ENCODE measurements at places on chromosomes 11 and 22.
A peak's percentile ranks its signal among the peaks of the same experiment; 100 is the strongest.

GRCh38 chr22:20091690-20092476, 11.8 kb downstream of the DGCR8 start:
- DNase-seq, result no peak

GRCh38 chr11:108198833-108199232, 23.6 kb downstream of the NPAT start:
- DNase-seq, result no peak

GRCh38 chr11:125214601-125215565, 50.3 kb downstream of the PKNOX2 start:
- no peak for DNase-seq

- no peak for DNase-seq
Observed at GRCh38 chr11:120404495-120404894, 68.3 kb downstream of the ARHGEF12 start.

DNA sequence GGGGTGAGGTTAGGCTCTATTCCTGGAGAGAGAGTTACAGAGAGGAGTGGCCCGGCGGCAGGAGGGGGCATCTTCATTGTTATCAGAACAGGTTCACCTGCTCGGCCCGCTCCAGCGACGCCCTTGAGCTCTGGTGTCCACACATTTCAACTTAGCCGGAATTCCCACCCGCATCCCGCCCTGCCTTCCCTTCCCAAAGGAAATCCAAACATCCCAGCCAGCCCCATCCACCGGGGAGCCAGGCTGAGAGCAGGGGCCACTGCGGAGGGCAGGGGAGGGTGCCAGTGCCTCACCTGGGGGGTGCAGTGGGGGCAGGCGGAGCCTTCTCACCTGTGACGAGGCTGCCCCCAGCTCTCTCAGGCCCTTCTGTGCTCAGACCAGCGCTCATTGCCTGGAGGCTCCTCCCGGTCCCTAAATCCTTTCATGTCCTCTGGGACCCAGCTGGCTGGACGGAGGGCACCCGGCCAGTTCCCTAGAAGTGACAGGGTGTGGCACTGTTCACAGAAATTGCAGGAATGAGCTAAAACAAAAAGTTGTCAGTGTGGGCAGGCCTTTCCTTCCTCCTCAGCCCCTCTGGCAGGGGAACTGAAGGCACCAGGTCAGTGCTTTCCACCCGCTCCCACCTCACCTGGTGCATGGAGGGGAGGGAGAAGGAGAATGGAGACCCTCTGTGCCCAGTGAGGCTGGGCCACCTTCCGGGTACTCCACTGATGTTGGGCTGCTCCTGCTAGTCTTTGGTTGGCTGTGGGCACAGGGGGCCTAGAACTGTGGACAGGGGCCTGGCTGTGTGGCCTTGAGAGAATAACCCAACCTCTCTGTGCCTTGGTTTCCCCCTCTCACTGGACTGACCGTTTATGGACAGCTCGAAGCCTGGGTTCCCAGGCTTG, 2.2 kb upstream of the MRGPRG start:
- DNase-seq, result no peak

DNA sequence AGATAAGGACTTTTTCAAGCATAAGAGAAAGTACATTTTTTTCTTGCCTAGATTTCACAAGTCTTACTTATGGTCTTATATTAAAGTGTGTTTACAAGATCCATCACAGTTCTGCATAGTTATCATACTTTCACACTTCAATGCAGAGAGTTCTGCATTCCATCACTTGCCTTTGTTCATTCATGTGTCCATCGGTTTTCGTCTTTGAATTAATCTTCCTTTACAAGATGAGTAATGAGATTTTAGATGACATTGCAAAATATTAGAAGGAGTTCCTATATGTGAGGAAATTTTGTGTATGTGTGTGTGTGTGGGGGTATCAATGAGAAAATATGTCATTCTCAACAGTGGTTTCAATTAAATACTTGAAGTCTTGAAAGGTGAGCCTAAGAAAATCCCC, 98.1 kb upstream of the GUCY1A2 start:
- no peak for DNase-seq

- no peak for DNase-seq
Observed at GRCh38 chr11:61534025-61534932, 25.7 kb downstream of the LRRC10B start.

- peak; percentile 2 for DNase-seq
Observed at GRCh38 chr11:70048279-70049024, 29.7 kb upstream of the ANO1 start.

GRCh38 chr11:863910-864827, 21.5 kb downstream of the TSPAN4 start:
- DNase-seq, result no peak

DNA sequence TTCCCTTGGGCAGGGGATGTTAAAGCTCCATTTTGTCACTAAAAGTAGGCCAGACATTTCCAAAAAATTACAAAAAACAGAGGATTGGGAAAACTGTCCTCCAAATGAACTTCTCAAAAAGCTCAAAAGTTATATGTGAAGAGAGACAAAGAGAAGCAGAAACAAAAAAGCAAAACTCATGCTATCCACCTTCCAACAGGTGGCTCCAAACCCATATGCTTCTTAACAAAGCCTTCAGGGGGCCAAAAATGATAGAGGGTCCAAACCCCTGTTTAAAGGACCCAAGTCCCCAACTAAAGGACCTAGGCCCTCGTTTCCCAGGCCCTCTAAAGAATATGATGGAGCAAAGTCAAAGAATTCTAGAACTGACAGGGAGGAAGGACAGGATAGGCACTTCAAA, 146.7 kb downstream of the AASDHPPT start:
- no peak for DNase-seq

GRCh38 chr22:44542561-44543222, 44.7 kb upstream of the RTL6 start:
- no peak for DNase-seq

DNA sequence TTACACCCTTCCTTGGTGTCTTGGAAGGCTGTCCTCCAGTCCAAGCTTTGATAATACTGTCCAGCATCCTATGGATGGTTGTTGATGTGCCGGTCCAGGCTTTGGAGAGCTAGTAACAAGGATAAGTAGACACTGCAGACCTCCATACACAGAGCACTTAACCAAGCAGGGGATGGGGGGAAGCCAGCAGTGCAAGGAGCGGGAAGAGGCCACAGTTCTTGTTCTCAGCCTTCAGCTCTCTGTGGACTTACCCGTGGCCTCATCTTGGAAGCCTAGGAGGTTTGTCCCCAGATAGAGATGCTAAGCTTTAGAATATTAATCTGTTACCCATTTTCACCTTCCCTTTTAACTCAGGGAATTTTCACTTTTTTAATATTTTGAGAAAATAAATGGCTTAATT, 30.9 kb upstream of the ZC3H12C start:
- DNase-seq, result no peak

- no peak for DNase-seq
Observed at GRCh38 chr11:2235588-2236326, 34.6 kb downstream of the ASCL2 start.

GRCh38 chr11:131662317-131662972, 292.0 kb downstream of the NTM start:
- no peak for DNase-seq

GRCh38 chr11:47056261-47056915, 119.8 kb downstream of the CSTPP1 start:
- peak; percentile 61 for DNase-seq

DNA sequence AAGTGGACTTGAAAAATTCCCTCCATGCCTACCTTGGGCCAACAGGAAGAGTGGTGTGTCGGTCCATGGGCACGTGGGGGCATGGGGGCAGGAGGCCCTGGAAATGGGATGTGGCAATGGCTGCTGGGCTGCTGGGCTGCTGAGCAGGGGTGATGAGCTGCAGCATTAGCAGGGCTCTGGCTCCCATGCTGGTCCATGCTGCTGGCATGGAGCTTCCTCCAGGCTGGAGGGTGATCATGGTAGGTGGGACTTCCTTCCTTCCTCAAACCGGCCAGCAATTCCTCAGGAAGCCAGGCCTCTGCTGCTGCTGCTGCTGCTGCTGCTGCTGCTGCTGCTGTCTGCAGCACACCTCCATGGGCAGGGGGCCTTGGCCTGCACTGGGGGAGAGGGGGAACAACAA, 4.3 kb downstream of the RGL4 start:
- DNase-seq, result no peak

DNA sequence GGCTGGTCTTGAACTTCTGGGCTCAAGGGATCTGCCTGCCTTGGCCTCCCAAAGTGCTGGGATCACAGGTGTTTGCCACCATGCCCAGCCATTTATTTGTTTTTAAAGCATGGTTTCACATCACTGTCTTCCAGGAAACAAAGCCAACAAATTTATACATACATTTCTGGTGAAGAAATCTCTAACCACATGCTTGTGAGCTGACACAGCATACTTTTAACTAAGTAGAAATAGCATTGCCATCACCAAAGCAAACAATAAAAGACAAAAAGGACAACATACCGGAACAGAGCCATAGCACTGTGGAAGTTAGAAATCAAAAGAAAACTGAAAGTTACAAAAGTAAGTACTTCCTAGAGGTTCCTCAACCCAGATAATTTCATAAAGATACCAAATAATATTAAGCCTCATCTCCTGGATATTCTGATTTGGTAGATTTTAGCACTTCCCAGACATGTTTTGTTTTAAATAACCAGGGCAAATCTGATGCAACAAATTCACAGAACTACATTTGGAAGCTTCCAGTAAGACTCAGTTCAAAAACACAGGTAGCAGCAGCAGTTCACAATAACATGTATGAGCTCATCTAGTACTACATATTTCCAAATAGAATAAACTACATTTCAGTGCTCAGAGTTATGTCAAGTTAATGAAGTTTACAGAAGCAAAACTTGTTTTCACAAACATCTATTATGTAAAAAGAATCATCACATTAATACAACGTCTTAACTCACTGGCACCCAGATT, 70.6 kb downstream of the RRAS2 start:
- peak; percentile 90 for DNase-seq

GRCh38 chr11:126862664-126863243, 137.8 kb downstream of the KIRREL3 start:
- no peak for DNase-seq

DNA sequence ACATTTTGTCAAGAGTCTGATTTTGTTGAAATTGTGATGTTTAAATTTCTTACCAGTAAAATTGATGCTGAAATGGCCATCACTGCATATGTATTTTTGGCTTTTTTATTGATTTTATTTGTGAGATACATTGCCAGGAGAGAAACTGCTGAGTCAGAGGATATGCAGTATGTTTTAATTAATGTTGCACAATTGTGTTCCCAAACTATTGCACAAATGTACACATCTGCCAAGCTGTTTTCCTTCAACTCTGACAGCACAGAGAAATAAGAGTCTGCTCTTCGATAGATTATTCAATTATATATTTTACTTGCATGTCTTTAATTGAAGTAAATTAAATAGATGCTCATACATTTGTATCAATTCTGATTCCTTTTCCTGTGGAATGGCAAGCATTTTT, 640.2 kb upstream of the LUZP2 start:
- peak; percentile 11 for DNase-seq

DNA sequence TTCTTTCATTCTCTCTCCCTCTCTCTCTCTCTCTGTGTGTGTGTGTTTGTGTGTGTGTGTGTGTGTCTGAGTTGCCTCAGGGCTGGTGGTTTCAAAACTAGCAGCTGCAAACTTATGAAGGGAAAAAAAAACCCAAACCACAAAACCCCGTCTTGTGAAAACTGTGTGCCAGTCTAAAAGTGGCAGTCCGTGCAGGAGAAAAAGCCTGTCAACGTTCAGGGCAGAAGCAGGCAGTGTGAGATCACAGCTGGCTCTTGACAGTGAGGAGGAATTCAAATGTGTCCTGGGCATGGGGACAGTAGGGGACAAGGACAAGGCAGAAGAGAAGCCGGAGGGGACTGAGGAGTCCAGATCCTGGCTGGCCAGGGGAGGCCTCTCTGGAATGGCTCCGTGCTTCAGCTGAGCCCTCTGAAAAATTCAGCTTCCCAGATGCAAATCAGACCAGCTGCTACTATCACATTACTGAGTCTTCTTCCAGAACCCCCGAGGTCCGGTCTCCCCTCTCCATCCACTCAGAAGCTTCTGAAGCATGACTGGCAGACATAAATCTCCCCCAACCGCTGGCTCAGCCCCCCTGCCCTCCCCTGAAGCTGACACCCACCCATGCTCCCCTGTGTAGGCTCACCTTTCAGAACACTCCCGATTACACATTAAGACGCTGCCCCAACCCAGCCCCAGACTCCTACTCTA, 31.9 kb downstream of the FLI1 start:
- peak; percentile 70 for DNase-seq

DNA sequence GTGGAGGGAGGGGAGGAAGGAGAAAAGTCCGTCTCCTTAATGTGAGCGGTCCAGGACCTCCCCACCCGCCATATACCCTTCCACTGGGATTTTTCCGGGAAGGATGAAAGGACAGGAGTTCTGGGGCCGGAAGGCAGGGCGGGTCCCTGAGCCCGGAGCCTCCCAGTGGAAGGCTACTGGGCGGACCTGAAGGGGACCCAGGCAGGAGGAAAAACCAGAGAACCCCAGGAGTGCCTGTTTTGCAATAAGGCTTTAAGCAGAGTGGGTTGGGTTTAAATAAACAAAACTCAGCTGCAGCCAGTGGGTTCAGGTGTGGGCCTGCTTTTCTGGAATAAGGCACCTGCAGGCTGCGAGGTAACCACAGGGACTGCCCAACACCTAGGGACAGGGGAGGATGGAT, 1.7 kb upstream of the CELSR1 start:
- DNase-seq, result no peak

GRCh38 chr11:72751116-72752087, 806 bp downstream of the ARAP1 start:
- DNase-seq, result no peak

GRCh38 chr22:46972901-46973831, 210.7 kb downstream of the TBC1D22A start:
- no peak for DNase-seq
